ENCODE measurements at places on chromosomes 7 and 10.
A peak's percentile ranks its signal among the peaks of the same experiment; 100 is the strongest.

DNA sequence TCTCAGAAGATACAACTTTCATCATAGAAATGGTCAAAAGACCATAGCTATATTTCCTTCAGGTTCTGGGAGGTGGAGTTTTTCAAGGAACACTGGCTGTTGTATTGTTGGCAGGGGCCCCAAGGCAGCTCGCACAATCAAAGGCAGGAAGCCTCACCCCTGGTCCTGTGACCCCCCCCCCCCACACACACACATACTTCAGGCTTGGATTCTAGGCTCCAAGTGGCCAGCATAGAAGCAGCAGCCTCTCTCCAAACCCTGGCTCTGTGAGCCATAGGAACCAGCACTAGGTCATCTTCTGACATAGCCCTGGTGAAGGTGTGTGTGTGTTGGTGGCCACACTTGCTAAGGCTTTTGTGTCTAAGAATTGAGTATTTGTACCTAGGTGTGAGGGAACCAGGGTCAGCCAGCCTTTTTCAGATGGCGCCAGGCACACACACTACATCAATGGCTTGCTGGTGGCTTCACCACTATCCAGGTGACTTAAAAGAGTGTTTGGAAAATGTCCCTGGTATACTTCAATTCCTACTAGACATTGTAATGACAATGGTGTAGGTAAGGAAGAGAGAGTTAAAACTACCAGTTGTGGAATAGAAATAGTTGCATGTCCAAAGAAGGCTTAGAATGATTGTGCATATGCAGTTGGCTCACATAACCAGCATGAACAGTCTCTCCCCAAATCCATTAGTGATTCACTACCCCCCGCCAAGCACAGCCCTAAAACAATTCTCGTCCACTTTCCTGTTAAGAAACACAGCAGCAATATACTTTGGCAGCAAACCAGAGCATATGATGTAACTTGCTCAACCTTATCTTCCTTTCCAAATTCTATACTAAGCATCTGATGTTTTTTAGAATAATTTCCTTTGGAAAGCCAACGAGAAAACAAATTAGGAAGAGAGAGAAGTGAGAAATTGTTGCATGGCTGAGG, 91.3 kb downstream of the AVL9 start:
- peak; percentile 60 for DNase-seq

- no peak for DNase-seq
These were observed 38.9 kb downstream of the TMEM229A start for GRCh38 chr7:123993996-123994395.

DNA sequence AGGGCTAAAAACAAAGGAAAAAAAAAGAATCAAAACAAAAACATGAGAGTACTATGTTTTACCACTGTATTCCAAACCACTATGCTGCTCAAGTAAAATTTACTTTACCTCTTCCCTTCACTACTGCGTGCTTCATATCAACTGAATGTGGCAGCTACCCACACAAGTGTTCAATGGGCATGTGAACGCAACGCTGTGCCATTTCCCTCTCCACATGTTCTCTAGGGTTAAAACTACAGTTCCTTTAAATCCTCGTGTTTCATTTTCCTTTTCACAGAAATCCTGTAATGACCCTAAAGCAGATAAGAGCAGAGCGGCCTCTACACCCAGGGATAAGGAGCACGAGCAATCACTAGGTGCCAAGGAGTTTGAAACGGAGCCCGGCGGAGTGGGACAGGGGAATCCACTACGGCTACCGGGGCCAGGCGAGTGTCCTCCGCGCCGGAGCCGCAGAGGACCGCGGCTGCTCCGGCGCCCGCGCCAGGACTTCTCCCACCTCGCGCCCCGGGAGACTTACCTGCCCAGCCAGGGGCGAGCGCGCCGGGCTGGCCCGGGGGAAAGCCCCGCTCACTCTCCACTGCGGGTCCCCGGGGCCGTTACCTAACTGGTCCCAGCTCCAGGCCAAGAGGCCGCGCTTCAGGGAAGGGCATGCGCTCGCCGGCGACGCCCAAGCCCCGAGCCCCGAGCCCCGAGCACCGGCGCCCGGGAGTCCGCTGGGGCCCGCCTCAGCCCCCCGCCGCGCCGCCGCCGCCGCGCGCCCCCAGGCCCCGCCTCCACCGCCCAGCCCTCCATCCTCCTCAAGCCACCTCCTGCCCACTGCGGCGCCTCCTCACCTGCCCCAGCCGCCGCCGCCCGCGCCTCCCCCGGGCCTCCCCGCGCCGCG, 711 bp downstream of the NAMPT start:
- peak; percentile 34 for DNase-seq

GRCh38 chr10:81403451-81403850, 471.5 kb upstream of the NRG3 start:
- DNase-seq, result no peak

- peak; percentile 35 for DNase-seq
These were observed 735 bp downstream of the JCAD start for GRCh38 chr10:30058570-30059132.
